T-helper 1 cell (primary cell): ENCODE measurements at places on chromosomes 13 and 19.

DNA sequence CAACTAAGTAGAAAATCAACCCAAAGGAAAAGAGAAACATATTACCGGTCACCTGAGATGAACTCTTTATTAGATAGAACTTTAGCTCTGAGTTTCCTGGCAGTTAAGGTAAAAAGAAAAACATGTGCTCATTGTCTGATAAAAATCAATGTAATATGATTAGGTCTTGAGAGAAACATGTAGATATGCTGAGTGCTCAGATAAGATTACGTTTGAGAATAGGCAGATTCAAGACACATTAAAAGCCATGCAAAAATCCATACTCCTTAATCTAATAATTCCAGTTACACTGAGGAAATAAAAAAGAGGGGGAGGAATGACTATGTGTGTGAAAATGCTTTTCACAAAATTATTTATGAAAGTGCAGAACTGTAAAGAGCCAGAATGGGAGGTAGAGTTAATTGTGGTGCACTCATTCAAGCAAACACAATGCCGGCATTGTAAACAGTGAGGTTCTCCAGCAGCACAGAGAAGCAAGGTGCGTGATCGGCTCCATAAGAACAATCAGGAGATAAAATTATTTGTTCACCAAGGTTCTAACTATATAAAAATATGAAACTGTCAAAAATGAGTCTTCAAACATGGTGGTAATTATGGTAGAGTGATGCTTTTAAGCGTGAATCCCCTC, 88.8 kb downstream of the MBNL2 start:
- DNase-seq = no peak

DNA sequence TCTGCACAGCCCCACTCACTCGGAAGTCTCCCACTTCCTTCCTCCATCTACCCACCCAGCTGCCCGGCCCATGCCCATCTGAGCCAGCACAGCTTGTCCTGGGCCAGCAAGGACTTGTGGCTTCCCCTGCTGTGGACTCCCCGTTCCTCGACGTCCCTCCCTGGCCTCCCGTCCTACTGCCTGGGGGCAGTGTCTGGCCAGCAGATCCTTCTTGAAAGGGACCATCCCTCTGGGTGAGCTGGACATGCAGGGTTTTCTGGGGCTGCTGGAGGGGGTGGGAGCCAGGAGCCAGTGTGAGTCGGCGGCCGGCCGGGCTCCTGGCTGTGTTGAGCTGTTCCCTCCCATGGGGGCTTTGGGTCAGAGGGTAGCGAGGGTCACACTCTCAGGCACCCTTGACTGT, 26.7 kb downstream of the CRTC1 start:
- DNase-seq = no peak

DNA sequence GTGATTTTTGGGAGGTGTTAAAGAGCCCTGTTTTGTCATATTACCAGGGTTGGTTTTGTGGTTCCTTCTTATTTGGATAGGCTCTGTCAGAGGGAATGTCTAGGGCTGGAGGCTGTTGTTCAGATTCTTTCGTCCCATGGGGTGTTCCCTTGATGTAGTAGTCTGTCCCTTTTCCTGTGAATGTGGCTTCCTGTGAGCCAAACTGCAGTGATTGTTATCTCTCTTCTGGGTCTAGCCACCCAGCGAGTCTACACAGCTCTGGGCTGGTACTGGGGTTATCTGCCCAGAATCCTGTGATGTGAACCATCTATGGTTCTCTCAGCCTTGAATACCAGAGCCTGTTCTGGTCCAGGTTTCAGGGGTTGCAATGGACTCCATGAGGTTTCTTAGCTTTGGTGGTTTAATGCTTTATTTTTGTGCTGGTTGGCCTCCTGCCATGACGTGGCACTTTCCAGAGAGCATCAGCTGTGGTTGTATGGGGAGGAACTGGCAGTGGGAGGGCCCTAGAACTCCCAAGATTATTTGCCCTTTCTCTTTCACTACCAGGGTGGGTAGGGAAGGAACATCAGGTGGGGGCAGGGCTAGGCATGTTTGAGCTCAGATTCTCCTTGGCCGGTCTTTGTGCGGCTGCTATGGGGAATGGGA, 78.8 kb downstream of the SPRY2 start:
- no peak for DNase-seq

- DNase-seq = no peak
Measured at GRCh38 chr13:78383899-78384298, 219.5 kb downstream of the POU4F1 start.

DNA sequence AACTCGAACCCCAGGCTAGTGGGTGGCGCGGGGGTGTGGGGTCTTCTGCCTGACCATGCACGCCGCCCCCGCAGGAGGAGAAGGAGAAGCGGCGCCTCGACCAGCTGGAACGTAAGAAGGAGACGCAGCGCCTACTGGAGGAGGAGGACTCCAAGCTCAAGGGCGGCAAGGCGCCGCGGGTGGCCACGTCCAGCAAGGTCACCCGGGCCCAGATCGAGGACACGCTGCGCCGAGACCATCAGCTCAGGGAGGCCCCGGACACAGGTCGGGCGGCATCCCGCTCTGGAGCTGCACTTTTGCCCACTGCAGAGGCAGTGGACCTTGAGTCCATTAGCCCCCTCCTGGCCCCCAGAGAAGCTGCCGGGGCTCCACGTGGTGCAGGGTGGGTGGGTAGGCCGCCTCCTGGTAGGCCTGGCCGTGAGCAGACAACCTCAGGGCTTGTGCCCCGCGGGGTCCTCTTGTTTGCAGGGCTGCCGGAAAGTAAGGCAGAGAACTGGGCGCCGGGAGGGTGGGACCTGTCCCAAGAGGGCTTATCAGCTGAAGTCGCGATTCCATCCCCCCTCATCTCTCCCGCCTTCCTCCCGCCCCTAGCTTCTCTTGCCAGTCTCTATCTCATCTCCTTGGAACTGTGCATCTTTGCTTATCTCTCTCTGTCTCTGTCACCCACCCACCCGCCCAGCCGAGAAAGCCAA, 9.9 kb downstream of the CCDC124 start:
- no peak for DNase-seq

- DNase-seq = peak; percentile 71
Measured at GRCh38 chr19:4768934-4769777, 22.4 kb upstream of the FEM1A start.

GRCh38 chr13:88862095-88862620, 1191.0 kb downstream of the SLITRK5 start:
- DNase-seq = no peak

GRCh38 chr19:1672769-1673644, 20.6 kb upstream of the TCF3 start:
- no peak for DNase-seq

DNA sequence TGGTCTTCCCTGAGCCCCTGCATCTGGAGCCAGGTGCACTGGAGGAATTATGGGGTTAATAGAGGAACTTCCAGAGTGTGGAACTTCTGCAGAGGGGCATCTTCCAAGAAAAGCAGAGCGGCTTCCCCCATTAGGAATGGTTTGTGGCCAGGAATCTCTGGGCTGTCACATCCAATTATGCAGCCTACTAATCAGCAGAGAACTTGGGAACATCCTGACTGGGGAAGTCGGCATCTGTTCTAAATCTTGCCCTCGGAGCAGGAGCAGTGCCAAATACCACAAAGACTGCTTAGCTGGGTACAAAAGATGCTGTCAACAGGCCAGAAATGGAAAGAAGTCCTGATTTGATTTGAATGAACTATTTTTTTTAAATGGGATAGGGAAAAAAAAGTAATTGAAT, 435.1 kb downstream of the ZNF536 start:
- DNase-seq = no peak

GRCh38 chr19:38952395-38953165, 21.8 kb downstream of the MRPS12 start:
- no peak for DNase-seq

DNA sequence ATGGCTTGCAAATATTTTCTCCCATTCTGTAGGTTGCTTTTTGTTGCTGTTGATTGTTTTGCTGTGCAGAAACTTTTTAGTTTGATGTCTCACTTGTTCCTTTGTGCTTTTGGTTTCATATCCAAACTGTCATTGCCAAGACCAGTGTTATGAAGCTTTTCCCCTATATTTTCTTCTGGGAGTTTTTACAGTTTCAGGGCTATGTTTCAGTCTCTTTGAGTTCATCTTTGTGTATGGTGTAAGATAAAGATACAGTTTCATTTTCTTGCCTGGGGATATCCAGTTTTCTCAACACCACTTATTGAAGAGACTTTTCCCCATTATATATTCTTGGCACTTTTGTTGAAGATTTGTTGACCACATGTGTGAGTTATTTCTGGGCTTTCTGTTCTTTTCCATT, 139.9 kb downstream of the MRPL57 start:
- DNase-seq = no peak

- DNase-seq = no peak
Measured at GRCh38 chr13:46374710-46375109, 12.3 kb downstream of the RUBCNL start.

GRCh38 chr19:41367848-41368301, 3.9 kb upstream of the B9D2 start:
- no peak for DNase-seq

- DNase-seq = no peak
Measured at GRCh38 chr19:55690769-55691545, 15.9 kb downstream of the EPN1 start.

DNA sequence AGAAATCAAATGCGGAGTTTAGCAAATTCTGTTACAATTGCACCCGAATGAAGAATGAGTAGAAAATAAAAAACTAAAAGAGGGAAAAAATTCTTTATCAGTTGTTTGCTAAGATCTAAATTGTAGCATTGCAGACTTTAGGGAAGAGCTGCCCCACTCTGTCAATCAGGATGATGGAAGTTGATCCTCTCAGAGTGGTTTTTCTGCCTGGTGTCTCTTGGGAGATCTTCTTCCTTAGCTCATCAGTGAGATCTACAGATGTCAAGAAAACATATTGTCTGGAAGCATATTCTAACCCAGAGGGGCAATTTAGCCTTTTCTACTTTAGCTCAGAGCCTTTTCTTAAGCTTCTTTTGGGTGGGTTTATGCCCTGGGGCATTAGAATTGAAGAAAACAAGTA, 223.2 kb upstream of the PCDH17 start:
- no peak for DNase-seq

- no peak for DNase-seq
Measured at GRCh38 chr13:50227361-50227760, 212.1 kb downstream of the KCNRG start.

DNA sequence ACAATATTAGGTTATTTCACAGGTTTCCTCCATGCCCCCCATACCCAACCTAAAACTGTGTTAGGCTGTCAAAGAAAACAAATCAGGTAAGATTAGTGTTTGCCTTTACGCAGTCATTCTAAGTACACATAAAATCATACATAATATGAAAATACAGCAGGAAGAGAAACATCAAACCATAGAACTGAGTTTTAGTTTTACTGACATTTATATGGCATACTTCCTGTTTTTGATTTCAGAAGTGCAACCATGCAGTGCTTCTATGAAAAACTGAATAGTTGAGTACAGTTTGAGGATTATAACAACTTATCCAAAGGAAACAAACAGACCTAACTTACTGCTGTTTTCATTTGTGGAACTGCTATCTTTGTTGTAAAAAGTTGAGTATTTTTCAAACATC, 91.3 kb downstream of the KCNRG start:
- DNase-seq = no peak

- DNase-seq = no peak
Measured at GRCh38 chr19:43570174-43570791, 5.0 kb downstream of the XRCC1 start.

DNA sequence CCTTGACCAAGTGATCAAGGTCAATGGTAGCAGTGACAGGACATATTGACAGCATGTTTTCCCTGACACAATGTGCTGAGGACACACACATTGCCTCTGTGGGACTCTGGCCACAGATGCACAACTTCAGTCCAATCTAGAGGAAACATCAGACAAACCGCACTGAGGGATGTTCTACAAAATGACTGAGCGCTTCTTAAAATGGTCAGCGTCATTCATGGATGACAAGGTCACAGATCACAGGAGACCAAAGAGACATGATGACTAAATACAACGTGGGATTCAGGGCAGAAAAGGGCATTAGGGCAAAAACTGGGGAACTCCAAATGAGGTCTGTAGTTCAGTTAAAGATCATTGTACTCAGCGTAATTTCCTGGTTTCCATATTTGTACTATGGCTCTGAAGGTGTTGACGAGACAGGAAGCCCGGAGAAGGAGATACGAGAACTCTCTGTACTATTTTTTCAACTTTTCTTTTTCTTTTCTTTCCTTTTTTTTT, 20.6 kb downstream of the PBX4 start:
- DNase-seq = no peak

DNA sequence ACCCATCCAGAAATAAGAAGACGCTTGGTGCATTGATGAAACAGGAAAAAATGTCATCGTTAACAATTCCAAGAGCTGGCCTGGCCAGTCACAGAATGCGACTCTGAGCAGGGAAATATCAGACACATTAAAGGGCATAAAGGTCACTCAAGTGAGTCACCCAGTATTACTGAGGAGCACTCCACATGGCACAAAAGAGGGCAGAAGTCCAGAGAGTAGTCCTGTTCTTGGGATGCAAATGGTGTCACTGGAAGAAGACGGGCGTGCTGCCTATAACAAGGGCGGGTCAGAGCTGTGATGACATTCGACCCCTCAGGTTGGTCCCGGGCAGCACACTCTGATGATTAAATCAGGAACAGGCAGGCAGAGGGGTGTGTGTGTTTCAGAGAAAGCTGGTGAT, 720.3 kb downstream of the UQCRFS1 start:
- DNase-seq = no peak

GRCh38 chr19:49347835-49348234, 12.6 kb downstream of the CD37 start:
- DNase-seq = no peak

- no peak for DNase-seq
Measured at GRCh38 chr13:22482496-22483000, 698.2 kb upstream of the SGCG start.

GRCh38 chr13:113796211-113796963, 37.4 kb downstream of the TMEM255B start:
- no peak for DNase-seq

GRCh38 chr19:11091703-11092153, 2.5 kb downstream of the LDLR start:
- DNase-seq = peak; percentile 63

- DNase-seq = peak; percentile 74
Measured at GRCh38 chr19:18044825-18045304, 36.9 kb downstream of the ARRDC2 start.

- no peak for DNase-seq
Measured at GRCh38 chr19:42151782-42152684, 19.8 kb upstream of the POU2F2 start.
